ENCODE measurements at places on chromosomes 3 and 15.

- DNase-seq = no peak
These were observed 5.1 kb downstream of the CCR5 start for GRCh38 chr3:46375814-46376213.

- no peak for DNase-seq
These were observed 239.4 kb upstream of the LRRN1 start for GRCh38 chr3:3559786-3560185.

DNA sequence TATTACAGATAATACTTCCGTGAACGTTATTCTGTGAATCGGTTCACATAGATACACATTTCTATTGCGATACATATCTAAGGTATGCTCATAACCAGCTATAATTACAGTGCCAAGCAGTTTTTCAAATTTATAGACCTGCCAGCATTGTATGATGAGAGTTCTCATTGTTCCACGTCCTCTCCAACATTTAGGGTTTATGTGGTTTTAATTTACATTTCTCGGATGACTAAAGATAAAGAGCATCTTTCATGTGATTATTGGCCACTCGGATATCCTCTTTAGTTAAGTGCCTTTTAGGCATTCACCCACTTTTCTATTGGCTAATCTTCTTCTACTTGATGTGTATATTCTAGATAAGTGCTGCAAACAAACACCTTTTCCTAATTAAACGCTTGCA is 134.7 kb upstream of the CCDC54 start:
- DNase-seq = no peak

GRCh38 chr3:86923071-86923491 is 67.9 kb downstream of the VGLL3 start:
- no peak for DNase-seq

GRCh38 chr3:55369141-55369847 is 117.8 kb downstream of the WNT5A start:
- no peak for DNase-seq

GRCh38 chr3:5312290-5312689 is 124.8 kb downstream of the EDEM1 start:
- DNase-seq = no peak

DNA sequence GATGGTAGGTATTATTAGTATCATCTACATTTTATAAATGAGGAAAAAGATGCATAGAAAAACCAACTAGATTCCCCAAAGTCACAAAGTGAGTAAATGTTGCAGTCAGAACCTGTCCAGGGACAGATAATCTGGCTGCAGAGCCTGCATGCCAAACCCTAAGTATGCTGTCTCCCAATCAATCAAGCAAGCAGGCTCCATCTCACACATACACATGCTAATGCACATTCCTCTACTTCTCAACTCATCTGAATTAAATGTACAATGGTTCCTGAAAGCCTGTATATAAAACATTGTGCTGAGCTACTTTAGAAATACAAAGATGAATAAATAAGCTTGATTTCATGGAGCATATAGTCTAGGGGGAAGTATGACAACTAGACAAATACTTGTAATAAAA is 101.0 kb downstream of the CBLB start:
- DNase-seq = no peak

- no peak for DNase-seq
These were observed 79.3 kb upstream of the POLG start for GRCh38 chr15:89413877-89414276.

DNA sequence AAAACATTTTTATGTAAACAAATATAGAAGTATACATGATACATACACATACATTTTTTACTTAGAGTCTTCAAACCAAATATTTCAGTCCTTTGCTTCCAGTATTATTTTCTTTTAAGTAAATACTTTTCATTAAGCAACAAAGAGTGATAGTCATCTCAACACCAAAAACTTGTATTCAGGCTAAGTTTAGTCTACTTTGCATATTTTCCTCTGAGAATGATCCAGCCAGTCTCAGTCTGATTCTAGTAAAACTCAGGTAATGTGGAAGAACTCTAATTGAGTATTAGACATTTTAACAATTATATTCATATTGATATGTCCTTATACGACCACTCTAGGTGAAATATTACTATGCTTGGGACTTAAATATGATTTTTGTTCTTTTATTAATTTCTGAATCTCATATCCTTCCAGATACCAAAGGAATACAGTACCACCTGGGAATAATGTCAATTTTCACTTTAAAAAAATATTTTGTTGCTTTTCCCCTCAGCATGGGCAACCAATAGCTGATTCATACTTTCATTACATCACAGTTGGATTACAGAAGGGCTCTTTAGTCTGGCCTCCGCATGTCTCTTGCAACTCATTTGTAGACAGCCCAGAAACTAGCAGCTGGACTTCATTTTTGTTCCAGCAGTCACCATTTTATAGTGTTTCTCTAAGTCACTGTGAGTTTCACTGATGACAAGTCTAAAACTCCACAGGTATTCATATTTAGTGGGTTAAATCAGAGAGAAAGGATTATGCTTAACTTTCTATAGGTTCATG is 390.4 kb downstream of the ZBTB20 start:
- DNase-seq = no peak

DNA sequence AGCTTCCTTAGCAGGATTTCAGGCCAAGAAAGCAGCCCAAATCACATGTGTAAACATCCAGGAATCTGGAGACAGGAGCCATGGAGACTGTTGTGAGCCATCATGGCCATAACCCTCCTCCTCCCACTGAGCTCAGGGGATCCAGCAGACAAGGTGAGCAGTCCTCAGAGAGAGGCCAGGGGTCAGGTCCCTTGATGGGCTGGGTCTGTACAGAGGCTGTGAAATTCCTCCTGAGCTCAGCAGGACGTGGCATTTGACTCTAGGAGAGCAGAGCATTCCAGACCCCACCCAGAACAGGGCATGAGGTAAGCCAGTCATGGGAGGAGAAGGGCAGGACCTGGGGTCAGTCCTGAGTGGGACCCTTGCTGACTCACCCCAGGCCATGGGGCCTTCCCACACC is 67.0 kb upstream of the ACAN start:
- no peak for DNase-seq
